ENCODE measurements at places on chromosomes 1 and 21.

GRCh38 chr1:208122612-208123358 is 121.4 kb downstream of the PLXNA2 start:
- no peak for DNase-seq

GRCh38 chr1:112954945-112955772 is 837 bp downstream of the SLC16A1 start:
- DNase-seq = peak; percentile 81

DNA sequence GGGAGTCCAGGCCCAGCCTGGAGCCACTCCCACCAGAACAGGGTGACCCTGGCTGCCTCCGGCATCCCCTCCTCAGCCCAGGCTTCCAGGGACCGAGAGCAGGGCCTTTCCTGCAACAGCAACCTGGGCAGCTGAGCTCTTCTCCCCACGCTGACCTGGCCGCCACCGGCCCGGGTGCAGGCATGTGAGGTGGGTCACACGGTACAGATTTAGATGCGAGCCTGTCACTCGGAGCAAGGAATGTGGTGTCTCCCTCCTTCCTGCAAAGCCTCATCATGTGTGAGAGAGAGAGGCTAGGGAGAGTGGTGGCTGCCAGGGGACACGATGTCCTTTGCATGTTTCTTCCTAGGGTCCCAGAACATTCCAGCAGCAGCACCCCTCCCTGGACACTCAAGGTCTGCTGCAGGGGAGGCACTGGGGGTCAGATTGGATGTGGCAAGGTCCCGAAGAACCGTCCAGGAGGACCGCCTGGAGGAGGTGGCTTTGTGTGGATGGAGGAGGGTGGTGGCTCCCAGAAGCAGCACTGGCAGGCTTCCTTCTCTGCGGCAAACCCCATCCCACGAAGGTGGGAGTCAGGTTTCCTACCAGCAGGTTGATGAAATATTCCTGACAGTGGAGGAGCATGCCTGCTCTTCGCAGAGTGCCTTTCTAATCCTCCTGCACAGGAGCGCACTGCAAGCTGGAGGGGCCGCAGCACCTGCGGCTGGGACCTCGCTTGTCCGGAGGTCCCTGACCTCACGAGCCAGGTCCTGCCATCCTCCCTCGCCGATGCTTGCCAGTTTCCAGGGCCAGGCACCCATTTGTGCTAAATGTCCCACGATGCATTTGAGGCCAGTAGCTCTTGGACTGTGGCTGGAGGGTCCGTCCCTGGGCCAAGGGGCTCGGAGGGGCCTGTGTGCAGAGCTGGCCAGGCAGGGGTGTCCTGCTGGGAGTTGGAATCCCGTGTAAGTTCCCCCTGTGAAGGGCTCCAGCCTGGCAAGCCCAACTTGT is 68.4 kb downstream of the PRDM16 start:
- no peak for DNase-seq

GRCh38 chr1:32971576-32971975 is 7.0 kb upstream of the RNF19B start:
- DNase-seq = no peak

DNA sequence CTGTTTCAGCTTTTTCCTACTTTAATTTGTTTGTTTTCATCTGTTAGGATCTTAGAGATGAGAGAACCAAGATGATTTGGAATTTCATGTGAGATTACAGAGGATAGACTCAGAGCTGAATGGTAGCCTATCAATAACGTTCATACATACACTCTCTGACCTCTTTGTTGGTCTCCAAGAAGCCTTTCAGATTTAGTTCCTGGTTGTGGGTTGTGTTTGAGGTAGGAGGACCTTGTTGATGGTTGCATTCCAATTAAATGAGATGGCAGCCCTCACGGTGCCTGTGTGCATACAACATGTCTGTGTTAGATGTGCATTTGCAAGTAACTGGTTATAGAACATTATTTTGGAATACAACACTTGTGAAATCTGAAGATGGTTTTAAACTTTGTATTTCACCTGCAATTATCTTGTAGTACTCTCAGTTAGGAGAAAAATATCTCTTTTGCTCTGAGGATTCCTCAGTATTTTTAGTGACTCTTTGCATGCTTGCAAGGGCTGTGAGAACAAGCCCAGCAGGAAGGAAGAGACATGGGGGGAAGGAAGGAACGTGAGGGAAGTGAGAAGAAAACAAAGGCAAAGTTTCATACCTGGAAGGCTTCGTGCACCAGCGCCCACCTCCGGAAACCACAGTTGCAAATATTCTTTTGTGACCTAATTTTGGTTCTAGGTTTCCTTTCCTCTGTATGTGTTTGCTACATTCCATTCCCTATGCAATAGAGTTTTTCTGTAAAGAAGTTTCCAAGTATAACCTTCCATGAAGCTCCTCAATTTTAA is 291.8 kb downstream of the DISC1 start:
- DNase-seq = peak; percentile 16

DNA sequence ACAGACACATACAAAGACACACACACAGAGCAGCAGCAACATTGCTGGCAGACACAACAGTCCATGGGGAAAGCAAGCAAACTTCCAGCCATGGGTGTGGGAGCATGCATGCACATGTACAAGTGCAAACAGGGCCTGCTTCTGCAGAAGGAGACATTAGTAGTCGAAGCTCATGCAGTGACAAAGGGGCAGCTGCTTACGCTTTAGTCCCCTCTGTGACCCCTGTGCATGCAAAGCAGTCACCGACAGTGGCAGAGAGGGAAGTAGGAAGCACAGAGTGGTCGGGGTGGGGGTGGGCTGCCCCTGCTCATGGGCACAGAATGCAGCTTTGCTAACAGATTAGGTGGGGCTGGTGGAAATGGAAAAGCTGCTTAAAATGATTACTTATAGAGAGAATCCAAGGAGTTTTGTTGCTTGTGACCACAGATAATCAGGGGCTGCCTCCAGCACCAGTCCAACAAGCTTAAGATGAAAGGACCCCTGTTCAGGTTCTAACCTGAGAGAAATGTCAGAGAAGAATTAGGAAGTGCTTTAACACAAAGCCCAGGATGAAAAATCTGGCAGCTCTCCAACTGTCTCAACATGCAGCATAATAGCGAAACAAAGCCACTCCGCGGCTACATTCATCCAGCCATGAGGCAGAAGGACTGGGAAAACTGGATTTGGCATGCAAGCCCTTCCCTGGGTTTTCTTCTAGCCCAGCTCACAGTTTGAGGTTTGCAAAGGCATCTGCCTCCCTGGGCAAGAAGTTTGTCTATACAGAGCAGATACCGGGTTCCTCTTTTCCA is 378.9 kb downstream of the KCNH1 start:
- no peak for DNase-seq

- DNase-seq = no peak
Measured at GRCh38 chr1:93237021-93237420, 56.5 kb downstream of the CCDC18 start.

- DNase-seq = no peak
Measured at GRCh38 chr1:89760496-89760895, 60.3 kb upstream of the LRRC8D start.

DNA sequence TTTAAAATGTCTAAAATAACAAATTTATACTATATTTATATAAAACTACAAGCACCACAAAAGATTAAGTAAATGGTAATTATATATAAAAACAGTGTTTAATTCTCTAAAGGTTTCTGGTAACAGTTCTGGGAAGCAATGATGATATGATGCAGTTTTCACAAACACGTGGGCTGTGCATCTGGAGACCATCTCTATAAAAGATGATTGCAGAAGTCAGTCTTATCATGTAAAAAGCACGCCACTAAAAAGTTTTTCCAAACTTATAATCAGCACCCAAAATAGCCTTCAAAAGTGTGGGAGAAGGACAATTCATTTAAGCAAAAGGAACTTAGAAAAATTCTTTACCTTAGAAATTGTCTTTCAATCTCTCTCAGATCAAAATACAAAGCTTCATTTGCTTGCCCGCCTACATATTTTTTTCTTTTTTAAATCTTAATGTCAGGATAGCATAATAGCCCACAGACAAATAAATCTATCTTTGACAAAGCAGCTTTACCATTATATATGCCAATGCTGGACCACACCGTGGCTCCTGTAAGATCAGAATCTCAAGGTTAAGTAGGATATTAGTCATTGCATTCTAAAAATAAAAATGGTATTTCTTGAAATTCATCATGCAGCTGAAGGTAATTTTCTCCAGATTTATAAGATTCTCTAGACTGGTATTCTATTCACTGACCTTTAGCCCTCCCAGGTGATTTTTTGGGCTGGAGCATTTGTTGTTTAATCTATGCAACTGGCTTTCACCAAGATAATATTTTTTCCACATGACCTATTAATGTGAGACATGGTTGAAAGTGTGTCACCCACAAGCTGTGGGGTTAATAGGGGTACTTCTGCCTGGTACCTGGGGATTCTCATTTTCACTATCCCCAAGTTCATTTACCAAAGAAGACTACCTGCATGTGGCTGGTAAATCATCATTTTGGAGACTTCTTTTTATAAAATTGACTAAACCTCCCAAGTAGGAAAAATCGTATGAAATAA is 189.6 kb upstream of the ST6GALNAC5 start:
- DNase-seq = no peak

DNA sequence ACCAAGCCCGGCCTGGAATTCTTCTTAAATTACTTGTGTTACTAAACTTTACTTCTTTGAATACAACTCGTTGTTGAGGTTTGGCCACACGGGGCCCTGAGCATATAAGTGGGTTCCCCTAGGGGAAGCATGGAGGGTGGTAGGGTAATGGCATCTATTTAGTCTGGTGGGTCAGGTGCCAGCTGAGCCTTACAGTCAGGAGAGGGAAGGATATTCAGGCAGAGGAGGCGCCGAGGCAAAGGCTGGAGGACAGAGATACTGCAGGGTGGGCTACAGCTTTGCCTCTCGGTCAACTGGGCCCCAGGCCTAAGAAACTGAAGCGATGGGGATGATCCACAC is 424 bp upstream of the NECAP2 start:
- DNase-seq = no peak

- DNase-seq = no peak
Measured at GRCh38 chr1:110786802-110787327, 86.1 kb upstream of the CD53 start.
